ENCODE measurements at places on chromosomes 11 and 22.

DNA sequence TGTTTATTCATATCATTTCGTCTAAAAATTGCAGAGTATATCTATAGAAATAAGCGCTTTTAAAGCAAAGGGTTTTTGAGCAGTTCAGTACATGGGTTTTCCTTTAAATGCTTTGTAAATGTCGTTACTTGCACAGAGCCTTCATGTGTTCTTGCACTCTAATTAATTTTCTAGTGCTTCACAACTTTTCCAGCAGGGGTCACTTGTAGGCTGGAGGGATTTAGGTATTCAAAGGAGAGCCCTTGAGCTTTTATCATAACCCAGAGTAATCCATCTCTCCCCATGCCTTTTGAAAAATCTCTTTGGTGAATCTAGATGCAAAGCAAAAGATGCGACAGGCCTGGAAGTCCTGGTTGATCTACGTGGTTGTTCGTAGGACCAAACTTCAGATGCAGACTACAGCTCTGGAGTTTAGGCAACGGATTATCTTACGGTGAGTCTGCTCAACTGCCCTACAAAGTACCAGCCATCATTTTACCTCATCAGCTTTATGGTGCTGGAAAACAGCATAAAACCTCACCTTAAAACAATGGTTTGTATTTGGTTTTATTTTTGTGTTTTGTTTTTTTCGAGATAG is 60.4 kb downstream of the SFI1 start:
- DNase-seq, result peak; percentile 52

DNA sequence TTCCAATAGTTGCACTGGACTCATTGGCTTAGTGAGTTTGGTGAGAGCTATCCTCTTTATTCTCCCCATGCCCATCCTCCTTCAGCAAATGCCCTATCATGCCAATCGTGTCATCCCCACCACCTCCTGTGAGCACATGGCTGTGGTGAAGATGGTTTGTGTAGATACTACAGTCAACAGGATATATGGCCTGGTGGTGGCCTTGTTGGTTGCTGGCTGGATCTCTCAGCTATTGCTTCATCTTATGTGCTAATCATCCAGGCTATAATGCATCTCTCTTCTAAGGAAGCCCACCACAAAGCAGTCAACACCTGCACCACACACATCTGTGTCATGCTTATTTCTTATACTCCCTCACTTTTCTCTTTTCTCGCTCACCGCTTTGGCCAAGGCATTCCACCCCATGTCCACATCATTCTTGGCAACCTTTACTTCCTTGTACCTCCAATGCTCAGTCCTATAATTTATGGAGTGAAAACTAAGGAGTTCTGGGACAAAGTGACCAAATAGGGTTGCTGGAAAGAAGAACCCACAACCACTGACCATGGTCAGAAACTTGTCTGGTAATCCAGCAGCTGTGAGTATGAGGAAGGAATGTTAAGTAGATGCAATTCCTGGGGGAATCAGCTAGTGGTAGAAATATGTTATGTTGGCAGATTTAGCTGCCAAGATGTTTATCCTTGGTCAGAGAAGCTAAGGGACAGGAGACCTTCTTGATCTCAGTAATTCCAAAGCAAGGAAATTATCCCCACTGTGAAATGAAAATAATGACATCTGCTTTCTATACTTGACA is 16.3 kb upstream of the OR56B1 start:
- no peak for DNase-seq

GRCh38 chr11:106391771-106392420 is 314.4 kb downstream of the AASDHPPT start:
- DNase-seq, result no peak

DNA sequence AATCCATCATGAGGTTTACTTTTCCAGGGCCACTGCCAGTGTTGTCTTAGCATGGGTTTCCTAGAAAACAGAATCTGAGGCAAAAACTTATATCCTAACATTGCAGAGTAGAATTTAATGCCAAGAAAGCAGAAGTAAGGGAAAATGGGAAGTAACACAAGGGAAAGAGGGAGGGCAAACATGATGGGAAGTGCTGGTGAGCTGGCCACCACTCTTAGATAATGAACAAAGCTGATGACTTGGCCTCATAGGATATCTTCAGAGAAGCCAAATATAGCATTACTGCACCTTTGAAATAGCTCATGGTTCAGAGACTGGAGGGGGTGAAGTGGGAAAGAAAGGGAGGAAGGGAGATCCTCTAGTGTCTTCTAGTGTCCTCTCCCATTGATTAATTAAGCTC is 24.8 kb upstream of the CALCB start:
- no peak for DNase-seq

- DNase-seq, result no peak
These were observed 8.1 kb upstream of the OR10W1 start for GRCh38 chr11:58276151-58276550.

GRCh38 chr11:959608-960007 is 33.9 kb downstream of the AP2A2 start:
- no peak for DNase-seq

- DNase-seq, result no peak
These were observed 34.9 kb upstream of the MYEOV start for GRCh38 chr11:69259096-69259495.

DNA sequence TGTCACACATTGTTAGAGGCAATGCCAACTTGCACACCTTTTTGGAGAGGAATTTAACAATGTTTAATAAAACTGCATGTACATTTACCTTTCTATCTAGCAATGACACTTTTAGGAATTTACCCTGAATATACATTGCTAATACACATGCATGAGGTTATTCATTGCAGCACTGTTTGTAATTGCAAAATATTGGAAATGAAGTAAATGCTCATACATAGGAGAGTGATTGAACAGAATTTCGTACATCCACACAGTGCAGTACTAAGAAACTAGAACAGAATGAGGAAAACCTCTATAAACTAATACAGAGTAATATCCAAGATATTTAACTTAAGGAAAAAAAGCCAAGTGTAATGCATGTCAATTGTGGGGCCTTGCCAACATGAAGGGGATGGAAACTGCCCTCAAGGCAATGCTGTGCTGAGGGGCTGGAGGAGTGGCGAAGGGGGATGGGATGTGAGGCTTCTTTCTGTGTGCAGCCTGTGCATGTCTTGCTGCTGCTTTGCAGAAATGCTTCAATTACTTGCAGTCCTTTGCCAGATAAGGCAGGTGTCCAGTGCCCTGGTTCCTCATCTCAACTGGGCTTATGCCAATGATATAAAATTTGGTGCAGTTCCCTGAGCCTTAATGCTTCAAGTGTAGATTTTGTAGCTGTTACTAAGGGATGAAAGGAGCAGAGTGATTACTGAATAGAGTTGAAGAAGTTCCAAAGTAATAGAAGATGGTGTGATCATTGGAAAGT is 96.1 kb downstream of the GRIA4 start:
- no peak for DNase-seq

All from CD4-positive, alpha-beta T cell treated with Interleukin-10 for 1 hour (primary cell).